ENCODE measurements at places on chromosomes 2 and 18. TPM values are rescaled to one million over a fixed set of nuclear protein-coding genes. Genes with fewer than 3 reads are reported as not detected.

DNA sequence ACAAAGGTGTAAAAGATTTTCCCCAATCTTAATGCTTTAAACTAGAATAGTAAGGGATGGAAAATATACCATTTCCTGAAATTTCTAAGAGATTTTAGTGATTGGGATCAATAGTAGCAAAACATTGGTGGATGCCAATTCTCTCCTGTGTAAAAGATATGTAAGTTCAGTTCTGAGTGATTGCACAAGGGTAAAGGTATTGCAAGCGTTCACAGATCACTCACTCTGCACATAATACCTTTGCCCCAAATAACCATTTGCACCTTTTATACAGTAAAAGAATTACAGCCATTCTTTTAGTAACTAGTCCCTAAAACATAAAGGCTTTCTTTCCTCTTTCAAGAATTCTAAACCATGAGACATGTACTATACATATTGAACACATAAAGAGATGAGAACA lies 13.0 kb upstream of the ZCCHC2 start:
- DNase-seq: no peak

GRCh38 chr2:164205347-164205746 lies 415.9 kb downstream of the GRB14 start:
- DNase-seq: no peak

GRCh38 chr2:152097801-152098495 lies 896 bp downstream of the CACNB4 start:
- no peak for DNase-seq

GRCh38 chr2:44772669-44773378 lies 168.7 kb upstream of the SIX3 start:
- no peak for DNase-seq

TXNL1 gene
- 39.9 TPM for total RNA-seq

DNA sequence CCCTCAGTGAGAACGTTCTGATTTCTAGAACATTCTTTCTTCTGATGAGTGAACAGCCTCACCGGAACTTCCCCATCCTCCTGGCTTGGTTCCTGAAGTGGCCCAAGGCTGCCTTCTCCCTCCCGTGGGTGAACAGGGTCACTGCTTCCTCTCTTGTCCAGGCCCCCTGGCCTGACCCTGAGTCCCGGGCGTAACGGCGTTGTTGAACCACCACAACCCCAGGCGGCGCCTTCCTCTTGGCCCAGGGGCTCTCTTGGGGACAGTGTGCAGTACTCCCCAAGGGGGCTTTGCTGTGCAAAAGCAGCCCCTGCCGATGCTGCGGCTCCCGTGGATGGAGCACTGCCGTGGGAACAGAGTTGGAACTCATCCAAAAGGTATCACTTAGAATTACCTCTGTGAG lies 147.2 kb downstream of the TSN start:
- no peak for DNase-seq

- no peak for DNase-seq
Observed at GRCh38 chr18:10033016-10033399, 119.2 kb downstream of the VAPA start.

DNA sequence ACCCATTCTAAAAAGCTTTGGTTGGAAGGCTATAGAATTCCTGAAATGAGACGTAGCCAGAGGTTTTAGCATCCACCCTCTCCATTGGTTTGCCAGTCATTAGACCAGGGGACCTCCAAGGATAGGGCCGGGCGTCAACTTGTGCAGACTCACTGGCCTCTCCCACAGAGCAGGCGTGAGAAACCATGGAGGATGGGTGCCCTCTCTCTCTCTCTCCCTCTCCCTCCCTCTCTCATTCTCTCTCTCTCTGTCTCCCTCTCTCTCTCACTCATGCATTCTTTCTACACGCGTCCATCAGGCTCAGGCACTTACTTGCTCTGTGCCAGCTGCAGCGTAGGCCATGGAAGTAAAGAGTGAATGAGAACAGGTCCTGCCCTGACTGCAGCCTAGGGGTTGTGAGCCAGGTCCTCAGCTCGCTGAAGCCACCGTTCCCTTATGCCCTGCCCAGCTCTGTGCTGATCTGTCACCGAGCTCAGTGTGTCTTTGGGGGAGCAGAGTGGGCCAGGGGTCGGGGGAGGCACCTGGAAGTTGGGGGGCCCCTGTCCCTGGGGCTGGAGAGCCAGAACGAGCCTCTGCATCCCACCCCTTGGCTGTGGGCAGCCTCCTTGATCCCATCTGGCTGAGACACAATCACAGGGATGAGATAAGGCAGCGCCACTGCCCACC lies 304.4 kb upstream of the HS6ST1 start:
- no peak for DNase-seq

RRM2 gene
- total RNA-seq: 7.9 TPM

INPP5D gene
- total RNA-seq: 278 TPM

- DNase-seq: no peak
Observed at GRCh38 chr2:105909215-105909614, 164.5 kb downstream of the NCK2 start.

DNA sequence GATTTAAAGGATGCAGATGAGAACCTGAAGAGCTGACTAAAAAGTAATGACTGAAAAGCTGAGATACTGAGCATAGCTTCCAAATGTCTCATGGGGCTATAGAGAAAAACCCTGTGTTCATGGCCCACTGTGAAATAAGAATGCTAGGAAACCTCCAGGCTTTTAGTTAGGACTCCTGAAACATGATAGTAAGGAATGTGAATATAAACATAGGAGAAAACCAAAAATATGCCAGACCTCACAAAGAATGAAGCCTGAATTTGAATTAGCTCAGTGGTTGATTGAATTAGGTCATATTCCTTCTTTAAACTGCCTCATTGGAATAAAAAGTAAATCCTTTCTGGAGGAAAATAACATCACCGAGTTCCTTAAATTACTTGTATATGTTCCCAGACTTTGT lies 194.5 kb upstream of the NXPH2 start:
- no peak for DNase-seq

OLA1 gene
- total RNA-seq: 36.9 TPM

DNA sequence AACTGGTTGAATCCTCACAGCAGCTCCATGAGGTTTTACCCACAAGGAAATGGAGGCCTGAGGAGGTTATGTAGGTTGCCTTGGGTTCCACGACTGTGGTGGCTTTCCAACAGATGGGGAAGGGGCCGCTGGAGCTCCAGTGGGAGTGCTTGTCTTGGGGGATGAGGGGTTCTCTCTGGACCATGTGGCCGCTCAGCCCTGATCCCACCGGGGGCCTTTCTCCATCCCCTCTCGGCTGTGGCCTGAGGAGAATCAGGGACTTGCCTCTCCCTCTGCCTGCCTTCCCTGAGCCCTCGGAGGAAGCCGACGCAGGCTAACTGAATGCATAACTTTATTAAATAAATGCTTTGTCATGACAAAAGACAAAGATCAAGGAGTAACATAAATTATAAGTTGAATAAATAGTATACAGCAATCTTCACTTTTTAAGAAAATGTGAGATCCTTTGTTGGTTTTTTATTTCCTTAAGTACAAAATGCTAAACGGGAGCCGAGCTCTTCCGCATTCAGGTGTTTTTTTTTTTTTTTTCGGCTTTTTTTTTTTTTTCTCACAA lies 23.5 kb downstream of the IGFBP5 start:
- DNase-seq: no peak

DNA sequence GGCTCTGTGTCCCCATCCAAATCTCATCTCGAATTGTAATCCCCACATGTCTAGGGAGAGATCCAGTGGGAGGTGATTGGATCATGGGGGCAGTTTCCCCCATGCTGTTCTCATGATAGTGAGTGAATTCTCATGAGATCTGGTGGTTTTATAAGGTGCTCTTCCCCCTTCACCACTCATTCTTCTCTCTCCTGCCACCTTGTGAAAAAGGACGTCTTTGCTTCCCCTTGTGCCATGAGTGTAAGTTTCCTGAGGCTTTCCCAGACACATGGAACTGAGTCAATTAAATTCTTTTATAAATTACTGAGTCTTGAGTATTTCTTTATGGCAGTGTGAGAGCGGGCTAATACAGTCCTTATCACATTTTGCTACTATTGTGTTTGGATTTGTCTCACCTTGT lies 177.6 kb upstream of the SLC39A10 start:
- DNase-seq: no peak

GRCh38 chr2:178506101-178506500 lies 25.8 kb downstream of the PLEKHA3 start:
- DNase-seq: no peak

DNA sequence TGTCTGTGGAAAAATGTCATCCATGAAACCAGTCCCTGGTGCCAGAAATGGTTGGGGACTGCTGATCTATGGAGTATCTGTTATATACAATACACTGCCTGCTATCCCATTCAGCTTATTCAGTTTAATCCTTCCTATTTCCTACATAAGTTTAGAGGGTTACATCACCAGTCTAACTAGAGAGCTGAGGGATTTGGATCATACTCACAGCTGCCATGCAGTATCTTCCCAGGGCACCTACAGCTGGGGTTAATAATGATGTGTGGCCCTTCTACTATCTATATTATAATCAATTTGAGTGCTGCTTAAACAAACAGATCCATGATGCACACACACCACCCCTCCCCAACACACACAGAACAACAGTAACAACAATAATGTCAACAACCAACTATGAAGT lies 524.0 kb downstream of the LRRTM4 start:
- DNase-seq: no peak

- DNase-seq: no peak
Observed at GRCh38 chr2:24434541-24434940, 56.5 kb upstream of the NCOA1 start.

TEX44 gene
- not detected for total RNA-seq

DNA sequence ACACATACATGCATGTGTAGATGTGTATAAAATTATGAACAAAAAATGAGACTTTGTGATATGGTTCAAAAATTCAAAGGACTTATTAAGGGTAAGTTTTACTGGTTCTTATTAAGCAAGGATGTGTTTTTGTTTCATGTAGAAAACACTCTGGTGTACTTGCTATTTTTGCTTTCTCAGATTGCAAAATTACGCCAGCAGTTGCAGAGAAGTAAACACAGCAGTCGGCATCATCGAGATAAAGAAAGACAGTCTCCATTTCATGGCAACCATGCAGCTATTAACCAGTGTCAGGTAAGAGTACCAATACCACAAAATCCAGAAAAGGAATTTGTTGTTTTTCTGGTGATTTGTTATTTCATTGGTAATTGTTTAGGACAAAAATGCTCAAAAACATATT lies 91.3 kb downstream of the FAM117B start:
- no peak for DNase-seq

SCN2A gene
- total RNA-seq: not detected

- no peak for DNase-seq
Observed at GRCh38 chr18:44968336-44968735, 287.6 kb downstream of the SETBP1 start.

GRCh38 chr18:24417480-24417879 lies 9.0 kb upstream of the IMPACT start:
- DNase-seq: no peak

DNA sequence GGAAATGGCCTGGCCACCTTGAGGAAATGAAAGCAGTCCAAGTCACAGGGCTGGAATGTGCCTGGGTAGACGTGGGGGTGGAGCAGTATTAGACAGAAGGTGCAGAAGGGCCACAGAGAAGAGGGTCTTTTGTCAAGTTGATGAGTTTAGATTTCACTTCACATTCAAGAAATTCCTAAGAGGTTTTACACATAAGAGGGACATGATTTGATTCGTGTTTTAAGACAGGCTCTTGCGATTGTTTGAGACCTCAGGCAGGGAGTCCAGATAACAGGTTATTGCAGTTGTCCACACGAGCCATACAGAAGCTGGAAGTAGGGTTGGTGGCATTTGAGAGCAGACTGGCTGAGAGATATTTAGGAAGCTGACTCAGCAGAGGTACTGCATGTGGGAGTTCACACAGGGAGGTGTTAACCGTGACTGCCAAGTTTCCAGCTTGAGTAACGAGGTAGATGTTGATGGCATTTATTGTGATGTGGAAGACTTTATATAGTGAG lies 64.6 kb downstream of the NEB start:
- no peak for DNase-seq

DNA sequence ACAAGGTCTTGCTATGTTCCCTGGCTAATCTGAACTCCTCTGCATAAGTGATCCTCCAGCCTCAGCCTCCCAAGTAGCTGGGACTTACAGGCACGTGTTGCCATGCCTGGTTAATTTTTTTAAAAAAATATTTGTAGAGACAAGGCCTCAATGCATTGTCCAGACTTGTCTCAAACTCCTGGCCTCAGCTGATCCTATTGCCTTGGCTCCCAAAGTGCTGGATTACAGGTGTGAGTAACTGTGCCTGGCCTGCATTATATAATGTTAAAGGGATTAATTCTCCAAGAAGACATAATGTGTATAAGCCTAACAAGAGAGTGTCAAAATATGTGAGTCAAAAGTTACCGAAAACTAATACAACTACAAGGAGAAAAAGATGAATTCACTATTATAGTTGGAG lies 32.2 kb downstream of the BUB1 start:
- no peak for DNase-seq

GRCh38 chr18:69208545-69208944 lies 192.1 kb upstream of the DOK6 start:
- no peak for DNase-seq
